GM12878 (cell line): ENCODE measurements at places on chromosomes 5 and 9. TPM values are rescaled to one million over a fixed set of nuclear protein-coding genes. Genes with fewer than 3 reads are reported as not detected.

DNA sequence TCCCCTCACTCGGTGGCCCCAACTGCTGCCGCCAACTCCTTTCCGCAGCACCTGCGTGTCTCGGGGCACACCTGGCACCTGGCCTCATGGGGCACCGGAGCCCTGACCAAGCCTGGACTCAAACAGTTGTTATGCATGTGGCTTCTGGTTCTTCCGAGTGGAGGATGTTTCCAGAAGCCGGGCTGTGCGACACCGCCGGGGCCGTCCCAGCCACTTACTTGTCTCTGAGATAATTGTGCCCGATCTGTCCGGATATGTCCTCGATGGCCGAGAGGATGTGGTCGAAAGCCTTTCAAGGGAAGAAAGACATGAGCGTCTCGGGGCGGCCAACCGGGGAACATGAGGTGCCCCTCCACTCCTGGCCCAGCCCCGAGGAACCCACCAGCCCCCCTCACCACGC is 38.4 kb downstream of the EXOC3 start:
- no peak for DNase-seq

DNA sequence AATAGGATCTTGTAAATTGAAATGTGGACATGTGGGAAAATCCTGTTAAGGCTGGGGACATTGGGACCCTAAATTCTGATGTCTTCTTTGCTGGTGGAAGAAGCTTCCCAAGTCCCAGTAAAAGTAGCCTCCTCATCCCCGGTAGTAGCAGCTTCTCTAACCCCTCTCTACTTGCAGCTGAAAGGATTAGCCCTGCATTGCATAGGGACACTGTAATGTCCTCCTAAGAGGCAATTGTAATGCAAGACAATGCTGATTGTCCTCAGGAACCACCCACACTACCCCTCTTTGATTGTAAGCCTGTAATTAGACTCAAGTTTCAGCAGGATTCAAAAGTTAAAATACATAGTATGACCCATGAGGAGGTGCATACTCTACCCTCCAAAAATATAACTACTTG is 1938.4 kb upstream of the C9orf72 start:
- no peak for DNase-seq

GRCh38 chr9:37976714-37977477 is 73.0 kb upstream of the SLC25A51 start:
- DNase-seq: no peak

Gene ACOT12
- polyA plus RNA-seq: not detected in 2 replicates

DNA sequence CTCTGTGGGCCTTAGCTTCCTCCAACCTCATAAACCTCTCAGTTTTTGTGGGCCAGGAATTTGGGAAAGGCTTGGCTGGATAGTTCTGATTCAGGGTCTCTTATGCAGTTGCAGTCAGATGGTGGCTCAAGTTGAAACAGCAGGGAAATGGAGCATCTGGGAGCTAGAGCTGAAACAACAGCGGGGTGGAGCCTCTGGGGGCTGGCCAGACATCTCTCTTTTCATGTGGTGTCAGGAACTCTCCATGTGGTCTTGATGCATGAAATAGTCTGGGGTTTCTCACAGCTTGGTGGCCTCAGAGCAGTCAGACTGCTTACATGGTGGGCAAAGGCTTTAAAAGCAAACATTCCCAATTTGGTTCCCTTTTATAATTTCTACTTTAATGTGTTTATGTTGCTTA is 13.5 kb downstream of the ZNF346 start:
- no peak for DNase-seq

DNA sequence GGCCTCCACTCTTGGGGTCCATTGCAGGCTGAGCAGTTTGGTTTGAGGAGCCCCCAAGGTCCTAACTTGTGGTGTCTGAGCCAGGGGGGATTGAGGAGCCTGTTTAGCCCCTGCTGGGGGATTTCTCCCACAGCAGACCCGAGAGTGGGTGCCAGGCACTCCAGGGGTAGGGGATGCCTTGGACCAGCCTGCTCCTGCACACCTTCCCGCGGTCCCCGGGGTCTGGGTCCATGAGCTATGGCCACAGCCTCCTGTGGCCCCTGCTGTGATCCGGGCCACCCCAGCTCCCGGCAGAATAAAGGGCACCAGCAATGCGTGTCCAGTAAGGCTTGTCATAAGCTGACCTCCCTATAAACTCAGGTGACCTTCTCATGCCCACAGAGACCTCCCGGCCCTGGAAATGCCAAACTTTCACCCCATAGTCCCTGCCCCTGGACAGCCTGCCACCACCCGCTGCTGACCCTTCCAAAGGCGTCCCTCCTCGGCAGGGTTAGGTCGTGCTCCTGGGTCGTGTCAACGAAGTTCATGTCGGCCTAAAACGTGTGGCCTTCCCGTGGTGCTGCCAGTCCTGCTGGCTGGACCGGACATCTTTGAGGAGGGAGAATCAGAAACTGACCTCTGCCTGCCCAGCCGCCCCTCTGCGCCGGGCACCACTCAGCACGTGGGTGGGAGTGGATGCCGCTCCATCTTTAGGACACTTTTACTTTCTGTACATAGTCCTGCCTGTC is 137.6 kb downstream of the MRPL36 start:
- no peak for DNase-seq

Gene COL15A1
- polyA plus RNA-seq: not detected in 2 replicates

DNA sequence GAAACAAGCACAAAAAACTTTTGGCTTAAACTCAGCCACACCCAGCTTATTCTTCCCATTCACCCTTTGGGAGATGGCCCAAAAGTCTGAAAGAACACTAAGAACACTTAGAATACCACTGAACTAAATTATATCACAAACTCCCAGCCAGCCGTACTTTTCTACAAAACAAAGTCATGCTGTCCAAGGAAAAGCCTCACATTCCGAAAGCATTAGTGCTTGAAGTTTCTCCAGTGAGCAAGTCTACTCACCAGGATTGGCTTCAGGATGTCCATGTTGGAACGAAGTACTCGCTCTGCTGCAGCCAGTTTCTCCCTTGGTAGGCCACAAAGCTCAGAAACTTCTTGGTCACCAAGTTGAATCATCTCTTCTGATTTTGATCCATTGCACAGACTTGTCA is 69.7 kb downstream of the ABCA1 start:
- no peak for DNase-seq

GRCh38 chr5:6995115-6995514 is 281.9 kb downstream of the TENT4A start:
- DNase-seq: no peak

Gene HAND1
- polyA plus RNA-seq: 0.11 TPM in 1 of 2 replicates, not detected in the other

- no peak for DNase-seq
These were observed 595.4 kb upstream of the RIOK2 start for GRCh38 chr5:97778451-97778850.

GRCh38 chr9:82456642-82457041 is 468.1 kb downstream of the SPATA31D1 start:
- DNase-seq: no peak

GRCh38 chr9:105535920-105536668 is 21.8 kb upstream of the FKTN start:
- DNase-seq: no peak

GRCh38 chr9:119794836-119795235 is 425.6 kb upstream of the BRINP1 start:
- no peak for DNase-seq

DNA sequence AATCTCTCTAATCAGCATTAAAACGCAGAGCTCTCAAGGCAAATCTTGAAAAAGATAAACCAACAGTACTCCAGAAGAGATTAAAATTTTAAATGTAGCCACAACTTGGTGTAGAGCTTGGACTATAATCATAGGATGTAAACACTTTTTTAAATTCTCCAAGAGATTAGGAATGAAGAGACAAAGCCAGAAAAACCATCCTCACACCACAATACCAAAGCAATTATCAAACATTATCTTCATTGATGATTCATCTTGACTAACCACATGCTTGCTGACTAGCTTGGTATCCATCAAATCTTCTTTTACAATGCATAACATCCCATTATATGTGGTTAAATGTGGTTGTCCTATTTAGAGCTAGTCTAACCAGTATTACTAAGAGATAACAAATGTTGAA is 815.1 kb downstream of the TLE1 start:
- no peak for DNase-seq

Gene SPATA31D4
- polyA plus RNA-seq: not detected in 2 replicates

DNA sequence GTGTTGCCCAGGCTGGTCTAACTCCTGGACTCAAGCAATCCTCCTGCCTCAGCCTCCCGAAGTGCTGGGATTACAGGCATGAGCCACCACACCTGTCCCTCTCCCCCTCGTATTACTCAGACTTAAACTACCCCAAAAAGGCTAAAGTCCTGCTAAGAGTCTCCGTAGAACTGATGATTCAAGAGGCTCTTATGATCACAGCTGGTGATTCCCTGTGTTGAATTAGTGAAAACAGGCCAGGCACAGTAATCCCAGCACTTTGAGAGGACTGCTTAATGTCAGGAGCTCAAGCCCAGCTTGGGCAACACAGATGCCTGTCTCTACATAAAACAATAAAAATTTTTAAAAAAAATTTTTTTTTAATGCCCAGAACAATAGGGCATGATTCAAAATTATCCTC is 9.2 kb downstream of the CDC26 start:
- DNase-seq: no peak

Gene KIF4B
- 0.08 and 0.09 TPM in 2 replicates for polyA plus RNA-seq

- DNase-seq: peak; percentile 58
These were observed 17.4 kb upstream of the ADRB2 start for GRCh38 chr5:148808864-148809642.

- DNase-seq: no peak
These were observed 209.8 kb downstream of the ADAMTS6 start for GRCh38 chr5:65271906-65272305.

DNA sequence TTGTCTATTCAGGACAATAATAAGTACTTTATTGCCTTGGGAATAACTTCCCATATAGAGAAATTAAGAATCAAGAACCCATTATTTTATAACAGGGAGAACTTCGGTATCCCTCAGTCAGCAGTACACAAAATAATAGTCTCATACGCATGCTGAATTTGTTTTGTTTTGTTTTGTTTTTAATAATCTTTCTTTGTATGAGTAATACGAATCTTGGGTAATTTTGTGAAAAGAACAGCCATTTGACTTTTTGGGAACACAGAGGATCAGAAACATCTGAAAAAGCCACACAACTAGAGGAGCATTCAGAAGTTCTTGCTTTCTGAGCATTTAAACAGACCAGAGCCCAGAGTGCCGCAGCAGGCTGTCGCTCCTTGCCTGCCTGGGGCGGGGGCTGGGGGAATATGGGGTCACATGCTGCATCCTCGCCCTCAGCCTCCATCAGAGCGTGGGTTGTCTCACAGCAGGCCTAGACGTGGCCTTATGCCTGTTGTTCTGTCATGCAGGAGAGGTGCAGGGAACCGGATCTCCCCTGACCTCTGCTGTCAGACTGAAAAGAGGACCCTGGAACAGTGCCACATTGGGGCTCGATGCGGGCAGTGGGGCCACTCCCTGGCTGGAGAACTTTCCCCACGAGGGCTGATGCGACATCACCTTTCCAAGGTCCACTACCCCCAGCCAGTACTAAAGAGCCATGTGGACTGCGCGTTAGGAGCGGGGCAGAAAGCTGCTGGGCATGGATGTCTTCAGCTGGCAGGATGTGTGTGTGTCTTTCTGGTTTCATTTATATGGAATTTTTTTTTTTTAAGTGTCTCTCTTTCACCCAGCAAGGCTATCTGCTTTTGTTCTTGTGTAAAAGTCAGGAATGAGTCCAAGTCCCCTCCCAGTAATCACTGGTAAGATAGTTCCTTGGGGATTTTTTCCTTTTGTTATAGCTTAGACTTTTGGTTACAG is 133.4 kb upstream of the OTULINL start:
- peak; percentile 28 for DNase-seq

GRCh38 chr5:135564331-135564730 is 14.5 kb downstream of the CXCL14 start:
- DNase-seq: no peak

Gene KIF20A
- polyA plus RNA-seq: 56.2 and 56.7 TPM in 2 replicates

- DNase-seq: no peak
These were observed 1.3 kb downstream of the EEIG1 start for GRCh38 chr9:127979333-127980059.

- no peak for DNase-seq
These were observed 65.4 kb upstream of the GRAMD2B start for GRCh38 chr5:126357585-126358342.

DNA sequence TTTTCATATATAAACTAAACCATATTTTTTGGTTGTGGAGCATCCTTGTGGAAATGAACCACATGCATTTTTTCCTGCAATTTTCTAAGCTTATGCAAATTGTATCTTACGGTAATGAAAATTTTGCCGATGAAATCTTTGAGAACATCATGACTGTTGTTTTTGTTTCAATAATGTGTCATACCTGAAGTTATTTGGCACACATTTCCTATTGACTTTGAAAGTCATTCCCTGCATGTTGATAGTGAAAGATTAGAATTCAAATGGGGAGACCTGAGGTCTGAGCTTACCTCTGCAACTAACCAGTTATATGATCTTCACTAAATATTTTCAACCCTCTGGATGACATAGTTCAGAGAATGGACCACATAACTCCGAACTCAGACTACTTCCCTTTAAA is 88.5 kb downstream of the PRR16 start:
- no peak for DNase-seq

Gene SH3TC2
- not detected in 2 replicates for polyA plus RNA-seq

DNA sequence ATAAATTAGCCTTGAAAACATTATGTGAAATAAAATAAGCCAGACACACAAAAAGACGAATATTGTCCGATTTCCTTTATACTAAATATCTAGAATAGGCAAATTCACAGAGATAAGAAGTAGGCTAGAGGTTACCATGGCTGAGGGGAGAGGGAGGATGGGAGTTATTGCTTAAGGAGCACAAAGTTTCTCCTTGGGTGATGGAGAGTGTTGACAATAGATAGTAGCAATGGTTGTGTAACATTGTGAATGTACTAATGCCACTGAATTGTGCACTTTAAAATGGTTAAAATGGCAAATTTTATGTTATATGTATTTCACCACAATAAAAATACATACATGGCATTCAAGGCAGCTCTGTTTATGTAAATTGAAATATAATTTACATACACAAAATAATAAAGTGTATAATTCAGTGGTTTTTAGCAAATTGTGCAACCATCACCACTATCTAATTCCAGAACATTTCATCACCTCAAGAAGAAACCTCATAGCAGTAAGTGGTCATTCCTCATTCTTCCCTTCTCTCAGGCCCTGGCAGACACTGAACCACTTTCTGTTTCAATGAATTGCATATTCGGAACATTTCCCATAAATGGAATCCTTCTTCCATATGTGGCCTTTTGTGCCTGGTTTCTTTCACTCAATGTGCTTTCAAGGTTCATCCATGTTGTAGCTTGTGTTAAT is 59.2 kb downstream of the NDST1 start:
- no peak for DNase-seq

DNA sequence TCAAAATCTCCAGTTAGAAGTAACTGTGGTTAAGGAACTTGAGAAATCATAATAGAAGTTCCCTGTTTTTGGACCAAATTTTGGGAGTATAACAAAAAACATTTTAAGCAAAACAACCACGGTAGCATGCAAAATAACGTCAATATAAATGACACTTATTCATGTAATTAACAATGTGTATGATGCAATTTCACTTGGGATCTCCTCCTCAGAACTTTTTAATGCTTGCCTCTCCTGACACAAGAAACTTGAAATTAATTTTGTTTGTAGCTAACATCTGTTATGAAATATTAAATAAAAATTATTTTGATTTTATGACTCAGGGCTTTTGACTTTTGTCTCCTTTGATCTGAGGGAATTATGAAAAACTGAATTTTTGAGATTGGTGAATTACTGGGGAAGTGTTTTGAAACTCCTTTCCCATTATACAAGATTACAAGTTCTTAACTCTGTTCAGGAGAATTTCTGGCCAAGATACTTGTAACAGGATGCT is 149.7 kb downstream of the ATP10B start:
- no peak for DNase-seq

Gene ADAMTS12
- polyA plus RNA-seq: 12.3 and 13.9 TPM in 2 replicates

Gene OR1Q1
- not detected in 2 replicates for polyA plus RNA-seq

GRCh38 chr5:152704286-152704685 is 299.2 kb upstream of the NMUR2 start:
- DNase-seq: no peak
